ENCODE measurements at places on chromosomes 2 and 18. TPM values are rescaled to one million over a fixed set of nuclear protein-coding genes. Genes with fewer than 3 reads are reported as not detected.
A peak's percentile ranks its signal among the peaks of the same experiment; 100 is the strongest.

ASTL gene
- 0.34 TPM for total RNA-seq

- no peak for DNase-seq
Observed at GRCh38 chr2:230941202-230942180, 16.4 kb upstream of the GPR55 start.

MAIP1 gene
- 32.5 TPM for total RNA-seq

DNA sequence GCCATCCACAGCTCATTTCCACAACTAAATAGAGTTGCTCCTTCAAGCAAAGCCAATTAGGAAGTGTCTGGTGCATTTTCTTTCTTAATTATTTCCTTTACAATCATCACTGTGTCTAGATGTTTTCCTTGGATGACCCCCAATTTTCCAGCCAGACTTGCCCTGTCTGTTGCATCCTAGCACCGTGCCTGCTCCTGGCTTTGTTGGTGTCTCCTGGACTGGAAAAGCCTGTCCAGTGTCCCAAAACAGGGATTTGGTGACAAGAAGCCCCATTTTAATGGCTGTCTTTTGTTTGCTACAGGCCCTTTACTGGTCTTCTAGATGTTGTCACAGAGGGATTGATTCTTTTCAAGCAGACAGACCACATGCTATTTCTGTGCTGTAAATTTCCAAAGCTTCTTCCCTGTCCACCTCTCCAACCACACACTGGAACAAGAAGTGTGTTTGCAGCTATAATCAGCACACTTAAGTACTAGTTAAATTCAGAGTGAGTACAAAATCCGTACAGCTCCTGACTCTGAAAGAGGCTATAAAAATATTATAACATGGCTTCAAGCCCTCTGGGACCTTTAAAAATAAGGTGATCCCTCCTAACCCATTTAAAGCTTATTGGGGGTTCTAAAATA is 38.4 kb downstream of the RNF144A start:
- no peak for DNase-seq

- no peak for DNase-seq
Observed at GRCh38 chr2:33484042-33484621, 7.7 kb downstream of the RASGRP3 start.

DNA sequence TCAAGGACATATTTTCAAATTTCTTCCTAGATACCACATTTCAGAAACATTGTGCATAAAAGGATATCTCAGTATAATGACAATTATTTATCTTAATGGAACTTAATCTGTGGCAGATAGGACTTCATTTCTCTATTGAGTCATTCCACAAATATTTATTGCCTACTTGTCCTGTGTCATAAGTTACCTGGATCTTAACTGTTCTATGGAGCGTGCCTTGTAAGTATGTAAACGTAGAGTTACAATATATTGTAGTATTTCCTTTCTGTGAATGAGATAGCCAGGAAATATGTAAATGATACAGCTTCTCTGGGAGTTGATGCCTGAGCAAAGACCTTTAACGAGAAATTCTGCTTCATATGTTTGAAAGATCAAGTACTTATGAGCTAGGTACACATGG is 2.5 kb downstream of the AGFG1 start:
- no peak for DNase-seq

DNA sequence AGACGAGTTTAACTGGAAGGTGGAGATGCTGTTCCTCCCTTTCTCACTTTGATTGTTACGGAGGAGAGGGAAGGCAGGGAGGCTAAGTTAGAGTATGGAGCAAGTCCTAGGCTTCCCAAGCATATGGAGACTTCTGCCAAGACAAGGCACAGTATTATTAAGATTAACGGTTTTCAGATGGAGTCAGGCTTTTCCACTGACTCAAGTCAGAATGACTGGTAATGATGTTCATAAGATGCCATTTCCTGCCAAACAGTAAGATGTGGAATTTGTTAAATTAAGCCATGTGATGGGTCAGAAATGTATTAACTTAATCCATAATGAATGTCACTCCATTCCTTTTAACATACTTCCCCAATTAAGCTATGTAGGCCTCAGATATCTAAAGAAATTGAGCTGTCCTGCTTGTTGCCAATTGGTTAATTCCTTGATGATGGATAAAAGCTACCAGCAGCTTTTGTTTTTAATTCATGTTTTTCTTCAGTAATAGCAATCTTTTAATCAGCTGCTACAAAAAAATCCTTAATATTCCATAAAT is 383.7 kb downstream of the ZNF521 start:
- no peak for DNase-seq

DNA sequence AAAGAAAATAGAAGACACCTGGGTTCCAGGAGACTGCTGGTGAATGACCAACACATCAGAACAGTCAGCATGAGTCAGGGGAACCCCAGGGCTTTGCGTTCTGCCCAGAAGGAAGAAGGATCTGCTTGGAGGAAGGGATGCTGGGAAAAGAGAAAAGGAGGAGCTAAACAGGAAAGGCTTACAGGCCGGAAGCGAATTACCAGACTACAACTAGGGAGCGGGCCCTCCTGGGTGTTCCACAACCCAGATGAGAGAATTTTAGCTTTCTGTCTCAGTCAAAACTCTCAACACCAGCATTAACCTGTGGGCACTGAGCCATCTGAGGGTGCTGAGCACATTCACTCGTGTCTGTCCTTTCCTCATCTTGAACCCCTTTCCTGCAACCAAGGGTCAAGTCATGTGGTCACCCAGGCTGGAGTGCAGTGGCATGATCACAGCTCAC is 19.2 kb downstream of the CDC42EP3 start:
- DNase-seq = peak; percentile 69

DNA sequence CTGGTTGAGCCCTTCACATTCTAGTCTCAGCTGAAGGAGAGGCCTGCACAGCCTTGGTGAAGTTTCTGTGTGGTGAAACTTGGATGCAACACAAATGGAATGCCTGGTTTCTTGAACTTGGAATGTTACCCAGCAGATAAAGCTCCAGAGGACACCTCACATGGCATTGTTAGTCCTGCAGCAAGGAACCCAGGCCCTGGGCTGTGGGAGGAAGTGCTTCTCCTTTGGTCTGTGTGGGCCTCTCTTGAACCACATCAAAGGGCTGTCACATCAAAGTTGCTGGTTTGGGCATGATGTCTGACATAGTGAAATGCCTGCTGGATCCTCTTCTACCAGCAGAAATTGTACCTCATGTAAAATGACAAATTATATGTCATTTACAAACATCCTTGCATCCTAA is 198.5 kb downstream of the FHOD3 start:
- no peak for DNase-seq

- no peak for DNase-seq
Observed at GRCh38 chr2:165305391-165306096, 66.3 kb downstream of the SCN2A start.

- no peak for DNase-seq
Observed at GRCh38 chr2:101418460-101419095, 31.3 kb upstream of the CREG2 start.

DNA sequence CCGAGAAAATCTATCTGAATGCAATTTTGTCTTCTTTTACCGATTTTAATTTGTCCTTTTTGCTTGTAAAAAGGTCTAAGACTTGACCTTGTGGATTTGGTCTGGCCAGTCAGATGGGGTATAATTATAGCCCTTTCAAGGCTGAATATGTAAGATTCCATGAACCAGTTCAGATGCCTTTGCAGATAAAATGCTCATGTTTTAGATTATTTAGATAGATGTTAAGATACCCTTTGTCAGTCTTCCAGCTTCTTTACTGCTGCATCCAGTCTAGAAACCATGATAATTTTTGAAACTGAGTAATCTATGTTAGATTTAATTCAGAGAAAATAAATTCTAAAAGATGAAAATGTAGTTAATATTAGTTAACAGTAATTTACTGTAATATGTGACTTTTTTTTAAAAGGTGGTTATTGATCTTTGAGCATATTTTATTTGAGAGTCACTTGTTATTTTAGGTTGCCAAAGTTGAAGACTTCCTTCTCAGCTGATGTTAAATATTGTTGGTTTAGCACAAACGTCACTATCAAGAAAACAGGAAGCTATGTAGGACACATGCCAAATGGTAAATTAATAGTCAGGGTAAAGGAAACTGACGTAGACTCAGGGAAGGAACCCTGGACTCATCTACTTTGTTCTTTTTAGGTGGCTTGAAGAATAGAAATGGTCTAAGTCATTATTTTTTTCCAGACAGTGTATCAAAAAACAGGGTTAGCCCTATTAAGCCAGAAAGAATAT is 29.8 kb downstream of the BABAM2 start:
- DNase-seq = no peak
